ENCODE measurements at places on chromosomes 1 and 21.

DNA sequence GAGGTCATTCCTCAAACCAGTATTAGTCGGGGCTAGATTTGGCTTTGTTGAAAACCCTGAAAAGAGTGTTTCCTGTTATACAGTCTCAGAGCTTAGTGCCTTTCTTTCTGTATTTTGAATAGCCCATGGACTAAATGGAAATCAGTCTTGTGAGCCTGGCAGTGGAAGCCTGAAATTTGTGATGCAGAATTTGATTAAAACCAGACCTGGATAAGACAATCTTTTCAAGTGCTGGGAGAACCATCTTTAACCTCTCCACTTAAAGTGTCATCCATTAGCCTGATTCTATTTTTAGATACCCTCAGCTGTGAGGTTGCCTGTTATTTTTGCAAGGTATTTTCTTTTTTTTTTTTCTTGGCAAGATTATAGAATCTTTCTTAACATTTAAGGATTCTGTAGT lies 19.5 kb downstream of the ACTN2 start:
- no peak for DNase-seq

DNA sequence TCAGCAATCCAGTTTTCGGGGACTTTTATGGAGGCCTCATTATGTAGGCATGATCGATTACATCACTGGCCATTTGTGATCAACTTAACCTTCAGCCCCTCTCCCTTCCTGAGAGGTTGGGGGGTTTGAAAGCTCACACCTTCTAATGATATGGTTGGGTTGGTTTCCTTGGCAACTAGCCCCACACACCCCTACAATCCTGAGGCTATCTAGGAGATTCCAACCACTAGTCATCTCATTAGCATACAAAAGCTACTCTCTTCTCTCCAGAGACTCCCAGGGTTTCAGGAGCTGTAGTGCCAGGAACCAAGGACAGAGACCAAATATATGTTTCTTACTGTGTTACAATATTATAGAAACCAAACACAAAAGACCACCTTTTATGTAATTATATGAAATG lies 35.2 kb upstream of the ZNF326 start:
- DNase-seq, result no peak

- DNase-seq, result no peak
Observed at GRCh38 chr1:59917026-59917784, 9.4 kb downstream of the CYP2J2 start.

DNA sequence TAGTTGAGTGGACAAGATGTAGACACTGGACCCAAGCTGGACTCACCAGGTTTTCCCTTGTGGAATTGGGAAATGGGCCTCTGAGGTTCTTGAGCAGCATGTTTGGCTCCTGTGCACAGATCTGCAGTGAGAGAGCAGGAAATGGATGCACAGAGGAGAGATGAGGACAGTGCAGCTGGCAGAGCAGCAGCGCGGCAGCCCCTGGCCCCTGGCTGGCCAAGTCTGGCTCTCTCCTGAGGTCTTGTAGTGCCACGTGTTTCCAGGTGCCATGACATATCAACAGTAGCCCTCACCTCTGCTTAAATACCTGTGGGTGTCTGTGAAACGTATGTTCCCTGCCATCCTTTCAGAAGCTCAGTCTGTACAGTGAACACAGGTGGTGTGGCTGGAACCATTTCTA lies 19.2 kb upstream of the BCL10 start:
- DNase-seq, result no peak

DNA sequence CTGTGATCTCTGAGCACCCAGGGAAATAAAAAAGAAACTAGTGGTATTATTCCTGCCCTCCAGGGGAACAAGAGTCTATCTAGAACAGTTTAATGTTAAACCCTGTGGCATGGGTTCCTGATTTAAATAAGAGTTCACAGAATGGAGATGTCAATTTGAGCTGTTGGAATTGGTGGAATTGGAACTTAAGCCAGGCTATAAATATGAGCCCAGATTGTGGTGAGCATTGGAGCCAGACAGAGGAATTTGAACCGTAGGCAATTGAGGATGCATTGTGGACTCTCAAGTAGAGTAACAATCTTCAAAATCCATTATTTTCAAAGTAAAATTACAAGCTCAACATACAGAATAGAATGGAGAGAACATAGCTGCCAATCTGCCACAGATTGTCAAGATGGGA lies 98.2 kb downstream of the NEK7 start:
- DNase-seq, result no peak

DNA sequence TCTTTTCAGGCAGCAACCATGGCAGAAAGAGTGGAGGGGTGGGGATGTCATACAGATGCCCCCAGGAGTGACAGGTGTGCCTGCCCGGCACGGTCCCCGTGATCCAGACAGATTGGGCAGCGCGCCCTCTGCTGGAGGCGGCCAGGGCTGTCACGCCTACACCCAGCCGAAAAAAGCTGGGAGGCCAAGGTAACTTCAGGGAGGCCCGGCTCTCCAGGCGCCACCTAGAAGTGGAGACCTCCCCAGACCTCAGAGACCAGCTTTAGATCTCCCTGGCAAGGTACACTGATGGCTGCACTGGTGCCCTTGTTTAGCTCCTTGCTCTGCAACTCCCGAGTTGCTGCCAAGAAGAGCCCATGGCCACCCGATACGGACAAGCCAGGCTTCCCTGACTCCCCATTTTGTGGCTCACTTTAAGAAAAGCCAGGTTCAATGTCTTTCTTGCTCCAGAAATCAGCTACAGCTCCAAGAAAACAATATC lies 6.6 kb downstream of the GOLT1A start:
- DNase-seq, result peak; percentile 51

DNA sequence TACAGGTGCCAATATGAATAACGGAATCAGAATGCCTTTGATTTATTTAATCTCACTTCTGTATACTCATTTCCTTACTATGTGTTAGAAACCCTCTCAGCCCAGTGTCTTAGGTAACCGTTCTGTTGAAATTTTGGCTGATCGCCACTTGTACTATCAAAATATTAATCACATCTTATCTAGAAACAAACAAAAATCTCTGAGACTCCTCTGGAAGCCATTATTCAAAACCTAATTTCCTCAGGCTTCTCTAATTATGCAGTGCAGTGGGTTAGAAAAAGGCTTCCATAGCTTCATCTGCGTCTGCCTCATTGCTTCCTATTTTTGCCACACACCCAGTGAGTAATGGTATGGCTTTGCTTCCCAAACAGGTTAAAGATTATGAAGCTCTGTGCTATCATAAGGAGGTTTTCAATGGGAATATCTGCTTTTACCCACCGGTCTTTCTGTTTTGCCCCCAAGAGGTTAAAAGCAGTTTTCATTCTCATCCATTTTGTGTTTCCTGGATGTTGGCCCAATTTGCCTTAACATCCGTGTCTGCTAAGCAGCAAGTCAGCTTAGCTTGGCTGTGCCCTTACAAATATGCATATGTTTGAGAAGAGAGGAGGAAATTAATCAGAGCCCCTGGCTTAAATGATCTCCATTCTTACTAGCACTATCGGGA lies 129.6 kb downstream of the RYR2 start:
- no peak for DNase-seq

DNA sequence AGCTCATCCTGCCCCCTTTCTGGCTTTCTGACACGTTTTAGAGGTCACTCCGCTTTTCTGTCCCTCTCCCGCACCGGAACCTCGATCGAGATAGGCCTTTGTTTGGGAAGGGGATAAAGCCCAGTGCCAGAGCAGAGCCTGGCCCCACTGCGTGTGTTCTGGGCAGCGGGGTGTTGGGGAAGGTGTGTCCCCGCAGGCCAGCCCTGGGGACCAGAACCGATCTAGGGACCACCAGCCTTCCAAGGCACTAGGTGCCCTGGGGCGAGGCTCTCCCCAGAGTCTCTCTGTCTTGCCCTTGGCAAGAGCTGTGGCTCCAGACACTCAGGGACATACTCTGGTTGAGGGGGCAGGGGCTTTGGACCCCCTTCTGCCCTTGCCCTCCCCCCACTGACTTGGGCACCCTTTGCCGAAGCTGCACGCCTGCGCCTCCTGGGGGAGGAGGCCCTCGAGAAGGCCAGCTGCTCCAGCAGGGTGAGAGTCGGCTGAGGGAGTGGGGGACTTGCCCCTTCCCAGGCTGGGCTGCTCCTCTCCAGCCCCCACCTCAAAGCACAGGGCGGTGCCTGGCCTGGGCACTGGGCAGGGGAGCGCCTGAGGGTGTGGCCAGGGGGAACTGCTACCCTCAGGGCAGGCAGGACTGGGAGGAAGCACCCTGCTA lies 16.4 kb downstream of the PRXL2B start:
- no peak for DNase-seq

DNA sequence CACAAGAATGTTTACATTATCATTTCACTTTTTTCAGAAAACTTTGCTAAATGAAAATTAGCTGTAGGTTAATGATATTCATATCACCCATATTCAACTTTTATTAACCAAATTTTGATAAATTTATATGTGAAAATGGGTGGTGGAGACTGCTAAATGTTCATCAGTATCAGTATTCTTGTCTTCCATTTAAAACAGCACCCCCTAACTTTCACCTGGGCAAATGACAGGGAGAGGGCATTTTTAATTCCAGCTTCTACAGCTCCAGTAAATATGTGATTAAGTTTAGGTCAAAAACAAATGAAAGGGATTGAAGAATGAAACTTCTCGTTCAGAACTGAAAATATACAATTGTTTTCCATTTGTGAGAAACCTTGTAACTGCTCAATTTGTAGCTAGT lies 722.2 kb downstream of the KCNT2 start:
- no peak for DNase-seq

DNA sequence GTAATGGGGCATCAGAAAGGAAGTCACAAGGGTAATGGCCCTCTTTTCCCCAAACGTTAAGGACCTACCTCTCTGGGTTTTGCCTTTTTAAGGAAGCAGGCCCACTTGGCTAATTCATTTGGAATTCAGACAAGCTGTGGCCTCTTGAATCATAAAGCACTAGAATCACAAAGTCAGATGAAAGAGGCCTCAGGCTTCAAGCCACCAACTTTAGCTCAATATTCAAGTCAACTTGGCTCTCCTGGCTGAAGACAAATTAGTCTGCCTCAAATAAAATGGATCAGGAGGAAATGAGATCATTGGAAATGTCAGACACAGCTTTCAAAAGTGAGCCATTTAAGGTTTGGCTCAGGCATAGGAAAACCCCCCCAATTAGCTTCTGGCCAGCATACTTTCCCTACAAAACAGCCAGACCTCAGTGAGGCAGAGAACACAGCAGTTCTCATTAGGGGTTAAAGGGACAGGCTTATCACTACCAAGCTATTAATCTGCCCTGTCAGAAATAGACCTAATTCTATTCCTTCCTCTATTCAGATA lies 34.3 kb downstream of the SLC35D1 start:
- DNase-seq, result no peak

- DNase-seq, result no peak
Observed at GRCh38 chr21:38637161-38637560, 138.9 kb upstream of the ERG start.

DNA sequence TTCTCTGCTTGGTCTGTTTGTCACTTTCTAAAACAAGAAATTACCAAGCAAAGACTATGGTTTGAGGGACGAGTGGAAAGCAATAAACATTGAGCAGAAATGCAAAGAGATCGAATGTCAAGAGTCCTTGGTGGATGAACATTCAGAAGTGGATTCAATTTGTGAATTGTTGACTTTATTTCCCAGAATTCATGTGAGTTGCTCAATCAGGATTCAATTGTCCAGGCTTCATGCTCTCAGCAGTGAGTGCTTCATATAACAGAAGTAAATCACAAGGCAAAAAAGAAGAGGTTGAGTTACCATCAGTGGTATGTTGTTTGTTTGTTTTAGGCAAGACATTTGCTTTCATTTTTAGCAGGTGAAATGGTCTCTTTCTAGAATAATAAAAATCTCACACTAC lies 31.9 kb downstream of the NGF start:
- no peak for DNase-seq

GRCh38 chr1:110012100-110012780 lies 22.2 kb upstream of the STRIP1 start:
- no peak for DNase-seq

- DNase-seq, result no peak
Observed at GRCh38 chr1:38455829-38456530, 403.6 kb downstream of the RRAGC start.

DNA sequence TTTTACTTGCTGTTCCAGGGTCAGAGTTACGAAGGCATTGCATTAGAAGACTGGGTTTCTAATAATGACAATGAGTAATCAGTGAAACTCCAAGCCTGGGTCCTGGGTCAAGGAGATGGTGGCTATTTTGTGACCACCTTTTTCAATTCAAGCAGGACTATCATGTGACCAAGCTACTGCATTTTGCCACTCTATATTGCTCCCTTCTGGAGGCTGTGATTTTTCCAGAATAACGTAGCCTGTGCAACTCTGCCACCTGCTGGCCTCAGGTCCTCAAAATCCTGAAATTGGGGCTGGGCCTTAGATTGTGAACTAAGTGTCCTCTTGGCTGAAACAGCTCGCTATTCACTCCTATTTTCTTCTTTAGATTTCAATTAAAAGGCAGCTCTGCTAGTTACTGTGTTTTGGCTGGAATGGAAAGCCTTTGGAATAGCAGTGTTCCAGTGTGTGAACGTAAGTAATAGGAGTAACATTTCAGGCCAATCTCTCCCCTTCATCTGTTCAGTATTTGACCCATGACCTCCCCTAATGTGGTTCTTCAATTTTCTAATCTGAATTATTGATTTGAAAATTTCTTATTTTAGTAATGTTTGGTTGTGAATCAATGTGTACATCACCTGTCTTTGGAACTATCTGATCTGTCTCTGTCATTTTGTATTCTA lies 52.9 kb upstream of the CD46 start:
- DNase-seq, result no peak
